Kidney glomerular epithelial cell (primary cell): ENCODE measurements at places on chromosomes 1 and 21.

DNA sequence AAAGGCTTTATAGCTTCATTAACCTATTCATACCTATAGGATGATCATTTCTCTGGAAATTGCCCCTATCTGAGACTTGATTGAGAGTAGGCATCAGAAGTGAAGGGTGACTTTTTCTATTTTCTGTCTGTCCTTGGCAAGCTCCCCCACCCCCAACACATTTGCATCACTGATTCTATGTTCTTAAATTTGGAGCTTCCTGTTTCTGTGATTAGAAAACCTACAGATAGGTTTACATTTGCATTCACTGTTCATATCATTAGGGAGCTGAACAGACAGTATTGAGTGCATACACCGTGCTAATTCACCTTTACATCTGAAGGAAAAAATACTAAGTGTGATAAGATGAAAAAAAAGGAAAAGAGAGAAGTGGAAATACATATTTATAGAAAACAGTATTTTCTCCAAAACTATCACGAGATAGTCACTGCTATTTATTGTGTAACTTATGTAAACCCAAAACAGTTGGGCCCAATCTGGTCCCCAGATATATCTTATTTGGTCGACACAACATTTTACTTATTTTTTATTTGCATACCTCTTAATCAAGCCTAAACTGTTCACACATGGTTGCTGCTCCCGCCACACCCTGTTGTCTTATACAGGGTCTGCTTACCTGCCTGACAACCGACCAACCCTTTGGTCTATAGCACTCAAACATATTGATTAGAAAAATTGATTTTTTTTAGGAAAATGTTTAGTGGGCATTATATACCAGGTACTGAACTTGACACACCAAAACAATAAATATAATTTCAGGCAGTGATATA is 218.8 kb downstream of the NTNG1 start:
- DNase-seq, result no peak

- DNase-seq, result no peak
Measured at GRCh38 chr1:154467434-154468102, 34.5 kb upstream of the TDRD10 start.

DNA sequence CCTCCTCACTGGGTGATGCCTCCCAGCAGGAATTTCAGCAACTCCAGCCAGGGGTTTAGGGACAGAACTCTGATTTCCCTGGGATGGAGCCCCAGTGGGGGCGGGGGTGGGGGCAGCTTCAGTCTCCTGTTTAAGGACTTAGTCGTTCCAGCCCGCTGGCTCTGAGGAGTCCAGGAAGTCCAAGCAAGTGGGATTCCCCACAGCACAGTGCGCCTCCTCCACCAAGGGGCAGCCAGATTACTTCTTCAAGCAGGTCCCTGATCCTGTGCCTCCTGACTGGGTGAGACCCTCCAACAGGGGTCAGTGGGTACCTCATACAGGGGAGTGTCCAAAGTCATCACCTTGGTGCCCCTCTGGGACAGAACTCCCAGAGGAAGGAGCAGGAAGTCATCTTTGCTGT is 1438.4 kb upstream of the B3GALT2 start:
- no peak for DNase-seq

GRCh38 chr1:245657371-245657770 is 502.6 kb downstream of the KIF26B start:
- no peak for DNase-seq

DNA sequence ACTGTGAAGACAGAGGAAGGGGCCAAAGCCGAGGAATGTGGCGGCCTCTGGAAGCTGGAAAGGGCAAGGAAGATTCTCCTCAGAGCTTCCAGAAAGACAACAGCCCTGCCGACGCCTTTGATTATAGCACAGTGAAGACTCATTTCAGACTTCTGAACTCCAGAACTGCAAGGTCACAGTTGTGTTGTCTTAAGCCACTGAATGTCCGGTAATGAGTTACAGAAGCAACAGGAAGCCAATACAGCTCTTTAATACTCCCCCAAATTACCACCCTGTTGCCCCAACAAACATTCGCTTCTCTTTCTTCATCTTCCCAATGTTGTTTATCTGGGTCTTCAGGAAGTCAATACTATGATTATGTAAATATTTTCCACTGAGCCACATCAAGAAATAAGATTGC is 44.0 kb downstream of the ETS2 start:
- DNase-seq, result peak; percentile 55

DNA sequence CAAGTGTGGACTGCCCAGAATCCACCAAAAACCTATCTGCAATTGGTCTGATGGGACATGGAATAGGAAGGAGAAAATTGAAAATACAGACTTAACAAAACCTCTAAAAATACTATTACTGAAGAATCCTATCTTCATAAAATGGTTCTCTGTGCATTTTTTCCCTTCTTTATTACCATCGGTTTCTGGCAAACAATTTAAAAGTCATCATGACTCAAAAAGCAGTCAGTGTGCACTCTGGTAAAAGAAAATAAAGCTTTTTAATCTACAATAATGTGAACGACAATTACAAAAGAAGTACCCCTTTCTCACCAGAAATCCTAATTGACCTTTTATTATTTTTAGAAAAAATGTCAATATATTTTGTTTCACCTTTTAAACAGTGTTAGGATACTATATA is 186.3 kb downstream of the TPR start:
- no peak for DNase-seq

DNA sequence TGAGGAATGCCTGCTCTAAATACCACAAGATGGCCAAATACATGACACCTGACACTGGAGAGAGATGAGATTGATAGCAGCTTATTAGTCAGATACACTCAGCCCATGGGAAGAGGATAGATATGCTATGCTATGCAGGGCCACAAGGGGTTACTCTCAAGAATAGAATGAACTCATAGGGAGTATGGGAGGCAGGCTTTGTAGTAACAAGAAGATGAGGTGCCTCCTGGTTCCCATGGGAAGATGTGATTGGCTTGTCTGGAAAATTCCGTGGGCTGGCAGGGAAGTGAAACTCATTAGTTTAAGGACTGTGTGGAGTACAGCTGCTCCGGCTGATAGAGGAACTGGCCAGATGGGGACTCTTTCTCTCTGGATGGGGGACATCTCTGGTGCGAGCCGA is 16.5 kb downstream of the CCDC30 start:
- DNase-seq, result peak; percentile 13

- no peak for DNase-seq
Measured at GRCh38 chr1:187951817-187952216, 1123.1 kb downstream of the PLA2G4A start.
